ENCODE measurements at places on chromosomes 7 and 10.
A peak's percentile ranks its signal among the peaks of the same experiment; 100 is the strongest.

DNA sequence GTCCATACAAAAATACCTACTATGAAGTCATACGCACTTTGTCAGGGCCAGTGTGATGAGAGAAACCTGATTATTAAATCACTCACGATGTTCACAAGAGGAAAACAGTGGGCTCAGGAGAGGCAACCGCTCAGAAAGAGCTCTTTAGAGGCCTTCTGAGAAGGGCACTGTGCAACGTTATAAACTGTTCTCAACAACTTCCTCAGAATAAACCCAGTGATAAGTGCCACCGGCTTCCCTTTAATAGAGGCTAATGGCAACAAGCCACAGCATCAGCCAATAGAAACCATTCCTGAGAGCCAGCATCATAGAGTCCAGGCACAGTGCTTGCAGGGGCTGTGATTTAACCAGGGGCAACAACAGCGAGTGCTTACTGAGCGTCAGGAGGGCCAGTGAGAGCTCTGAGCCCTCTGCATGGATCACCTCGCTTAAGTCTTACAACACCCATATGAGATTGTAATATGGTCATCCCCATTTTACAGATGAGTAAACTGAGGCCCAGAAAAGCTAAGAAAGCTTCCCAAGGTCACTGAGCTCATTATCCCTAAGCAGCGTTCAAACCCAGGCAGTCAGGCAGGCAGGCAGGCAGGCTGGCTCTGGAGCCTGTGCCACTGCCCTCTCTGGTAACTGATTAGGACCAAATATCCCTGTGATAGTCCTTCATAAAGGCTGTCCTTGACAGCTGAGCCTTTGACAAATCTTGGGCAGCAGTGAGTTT, 30.9 kb upstream of the ATXN7L1 start:
- DNase-seq, result no peak

- DNase-seq, result no peak
Observed at GRCh38 chr7:106346678-106347217, 62.0 kb upstream of the NAMPT start.

GRCh38 chr7:114405427-114405826, 9.2 kb upstream of the FOXP2 start:
- DNase-seq, result no peak

- DNase-seq, result peak; percentile 97
Observed at GRCh38 chr7:102125127-102125596, 161.5 kb upstream of the SH2B2 start.

- DNase-seq, result peak; percentile 21
Observed at GRCh38 chr10:96238646-96239623, 32.4 kb downstream of the BLNK start.

GRCh38 chr10:7488418-7488829, 77.6 kb upstream of the SFMBT2 start:
- no peak for DNase-seq

- DNase-seq, result no peak
Observed at GRCh38 chr7:725223-726005, 1.1 kb upstream of the DNAAF5 start.

DNA sequence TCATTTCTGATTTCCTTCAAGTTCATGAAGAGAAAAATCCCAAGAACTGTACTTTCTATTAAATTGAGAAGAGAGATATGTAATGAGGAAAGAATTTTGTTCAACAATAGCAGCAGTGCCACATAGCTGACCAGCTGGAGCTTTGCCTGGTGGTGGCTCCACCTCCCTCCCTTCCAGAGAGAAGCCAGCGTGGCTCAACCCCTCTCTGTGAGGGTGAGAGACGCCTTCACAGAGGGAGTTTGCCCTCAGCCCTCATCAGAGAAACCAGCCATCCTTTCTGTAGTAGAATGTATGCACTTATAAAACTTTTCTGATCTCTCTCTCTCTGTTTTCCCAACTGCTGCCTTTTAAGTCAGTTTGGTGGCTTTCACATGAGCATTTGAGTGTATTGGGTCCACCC, 20.5 kb upstream of the COL1A2 start:
- DNase-seq, result peak; percentile 75

- no peak for DNase-seq
Observed at GRCh38 chr10:6039711-6040110, 22.5 kb downstream of the IL2RA start.

GRCh38 chr10:4541292-4541691, 284.7 kb upstream of the AKR1E2 start:
- DNase-seq, result peak; percentile 73

- no peak for DNase-seq
Observed at GRCh38 chr10:122782911-122783310, 62.7 kb downstream of the CUZD1 start.

- no peak for DNase-seq
Observed at GRCh38 chr7:46157404-46157803, 236.3 kb upstream of the IGFBP3 start.

GRCh38 chr7:147670759-147671158, 919.8 kb upstream of the C7orf33 start:
- no peak for DNase-seq

DNA sequence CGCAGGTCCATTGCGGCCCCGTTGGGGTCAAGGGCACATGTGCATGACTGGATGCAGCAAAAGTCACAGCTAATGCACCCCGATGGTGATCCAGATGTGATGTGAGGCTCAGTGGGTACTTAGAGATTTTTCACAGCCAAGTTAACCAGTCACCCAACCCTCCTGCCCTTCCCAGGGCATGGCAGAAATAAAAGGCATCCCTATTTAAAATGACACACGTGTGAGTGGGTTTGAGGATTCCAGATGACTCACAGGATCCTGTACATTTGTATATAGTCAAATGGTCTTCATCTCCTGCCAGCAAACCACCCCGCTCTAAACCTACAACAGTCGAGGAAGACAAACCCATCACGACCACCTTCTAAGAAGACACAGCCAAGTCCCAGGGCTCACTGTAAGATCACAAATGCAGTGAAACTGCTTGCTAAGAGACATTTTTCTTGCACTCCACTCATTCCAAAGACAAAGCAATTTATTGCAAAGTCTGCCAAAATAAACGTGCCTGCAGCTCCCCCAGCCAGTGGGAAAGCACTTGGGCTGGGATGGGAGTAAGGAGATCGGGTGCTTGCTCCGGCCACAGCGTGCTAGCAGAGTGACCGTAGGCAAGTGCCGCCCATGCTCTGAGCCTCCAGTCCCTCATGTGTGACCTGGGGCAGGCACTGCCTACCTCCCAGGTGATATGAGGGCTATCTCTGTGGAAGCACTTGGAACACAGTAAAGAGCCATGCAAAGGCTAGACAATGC, 86.6 kb upstream of the MACROH2A2 start:
- DNase-seq, result peak; percentile 39

DNA sequence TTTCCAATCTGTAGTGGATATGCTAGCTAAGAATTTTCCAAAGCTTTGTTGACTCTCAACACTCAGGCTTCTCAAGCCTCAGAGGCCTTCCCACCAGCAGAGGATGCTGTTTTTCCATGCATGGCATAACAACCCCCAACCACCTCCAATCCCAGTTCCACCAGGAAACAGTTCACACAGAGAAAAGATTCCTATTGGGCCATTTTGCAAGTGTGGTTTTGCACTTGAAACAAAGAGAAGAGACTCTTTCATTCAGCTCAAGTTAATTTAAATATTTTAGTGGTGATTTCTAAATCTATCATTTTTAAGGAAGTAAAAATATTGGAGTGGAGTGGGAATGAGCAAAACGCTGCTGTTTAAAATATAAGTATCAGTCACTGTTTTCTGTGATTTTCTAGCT, 105.6 kb upstream of the COL1A2 start:
- DNase-seq, result peak; percentile 89

- no peak for DNase-seq
Observed at GRCh38 chr7:7237201-7237977, 55.0 kb downstream of the C1GALT1 start.

GRCh38 chr10:132257271-132257670, 50.5 kb downstream of the STK32C start:
- no peak for DNase-seq

DNA sequence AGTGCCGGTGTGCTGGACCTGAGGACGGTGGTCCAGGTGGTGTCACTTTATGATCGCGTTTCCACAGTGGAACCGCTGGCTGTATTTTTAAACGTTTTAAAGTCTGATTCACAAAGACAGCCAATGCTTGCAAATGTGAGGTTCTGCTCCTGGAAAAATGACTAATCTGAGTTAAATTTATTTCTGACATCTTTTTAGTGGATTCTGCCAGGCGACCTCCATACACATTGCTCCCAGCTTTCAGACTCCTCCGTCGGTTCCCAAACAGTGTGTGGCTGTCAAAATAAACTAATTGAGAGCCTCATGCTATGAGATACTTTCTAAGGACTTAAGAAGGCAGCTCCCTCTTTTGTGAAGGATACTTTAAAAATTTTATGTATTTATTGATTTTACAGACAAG, 12.7 kb upstream of the TTYH3 start:
- no peak for DNase-seq

GRCh38 chr10:73163096-73163495, 4.7 kb downstream of the ECD start:
- no peak for DNase-seq

DNA sequence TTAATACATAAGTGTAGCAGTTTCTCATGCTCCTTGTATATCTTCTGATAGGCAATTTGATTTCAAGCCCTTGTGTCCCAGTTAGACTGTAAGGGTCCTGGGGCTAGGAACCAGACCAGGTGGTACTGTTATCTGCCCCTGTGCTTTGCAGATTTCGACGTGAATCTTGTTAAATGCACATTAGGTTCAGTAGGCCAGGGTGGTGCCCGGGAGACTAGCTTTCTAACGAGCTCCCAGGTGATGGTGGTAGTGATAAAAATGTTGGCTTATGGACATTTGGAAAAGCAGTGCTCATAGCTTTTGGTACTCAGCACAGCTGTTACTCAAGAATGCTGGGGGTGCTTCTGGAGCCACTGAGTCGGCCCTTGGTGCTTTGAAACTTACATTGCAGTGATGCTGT, 64.2 kb downstream of the PRPF18 start:
- no peak for DNase-seq

DNA sequence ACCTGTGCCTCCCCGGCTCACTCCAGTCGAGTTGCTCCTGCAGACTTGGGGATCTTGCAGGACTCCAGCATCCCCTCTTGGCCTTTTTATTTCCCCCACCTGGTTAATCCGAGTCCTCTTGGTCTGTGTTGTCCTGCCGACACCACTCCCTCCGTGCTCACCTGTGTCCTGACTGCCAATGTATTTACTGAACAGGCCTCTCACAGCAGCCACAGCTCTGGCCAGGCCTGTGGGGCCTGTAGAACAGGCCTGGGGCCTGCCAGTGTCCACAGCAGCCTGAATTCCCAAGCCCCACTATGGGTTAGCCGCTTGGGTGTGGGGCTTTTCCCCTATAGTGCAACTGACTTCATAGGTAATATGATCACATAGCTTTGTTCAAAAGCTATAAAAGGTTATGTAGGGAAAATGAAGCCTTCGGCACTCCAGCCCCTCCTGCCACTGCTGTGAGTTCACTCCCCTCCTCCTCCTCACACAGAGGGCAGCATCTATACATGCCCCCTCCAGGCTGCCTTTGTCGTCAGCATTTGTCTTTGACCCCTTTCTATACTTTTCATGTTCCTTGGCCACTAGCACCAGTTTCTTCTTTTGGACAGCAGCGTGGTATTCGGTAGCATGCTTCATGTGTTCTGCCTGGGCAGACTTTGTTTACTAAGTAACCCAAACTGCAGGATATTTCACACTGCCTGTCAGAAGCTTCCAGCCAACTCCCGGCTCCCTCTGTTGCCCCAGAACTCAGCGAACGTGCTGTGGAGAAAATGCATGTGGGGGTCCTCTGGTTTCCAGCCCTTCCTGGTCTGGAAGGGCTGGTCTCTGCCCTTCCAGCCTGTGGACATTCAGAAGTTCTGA, 46.1 kb downstream of the ZNF467 start:
- peak; percentile 50 for DNase-seq

DNA sequence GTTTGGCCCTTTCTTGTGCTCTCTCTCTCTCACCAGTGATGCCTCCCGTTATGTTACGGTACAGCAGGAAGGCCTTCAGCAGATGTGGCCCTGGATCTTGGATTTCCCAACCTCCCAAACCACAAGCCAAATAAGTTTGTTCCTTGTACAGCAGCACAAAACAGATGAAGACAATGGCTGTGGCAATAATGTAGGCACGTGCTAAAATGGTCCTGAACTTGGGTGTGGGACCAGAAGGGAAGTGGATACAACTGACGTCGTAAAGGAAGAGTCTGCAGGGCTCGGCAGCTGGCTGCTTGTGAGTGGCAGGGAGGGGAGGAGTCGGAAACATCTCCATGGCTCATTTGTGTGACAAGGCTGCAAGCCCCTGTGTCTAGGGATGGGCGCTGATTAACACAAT, 26.8 kb downstream of the PROSER2 start:
- DNase-seq, result no peak

DNA sequence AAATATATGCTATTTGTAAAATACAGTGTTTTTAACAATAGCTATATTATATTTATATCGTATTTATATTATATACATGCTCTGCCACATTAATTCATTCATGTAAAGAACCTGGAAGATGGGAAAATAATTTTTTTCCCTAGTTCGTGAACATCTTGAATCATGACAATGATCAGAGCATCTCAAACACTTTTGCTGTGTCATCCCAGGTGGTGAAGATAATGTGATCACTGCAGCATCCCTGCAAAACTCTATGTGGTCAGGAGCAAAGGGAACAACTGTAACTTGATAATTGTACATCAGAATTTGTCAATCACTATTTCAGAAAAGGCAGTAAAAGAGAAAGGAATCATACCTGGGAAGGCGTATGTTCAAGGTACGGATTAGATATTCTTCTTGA, 39.3 kb downstream of the RAPGEF5 start:
- DNase-seq, result no peak

DNA sequence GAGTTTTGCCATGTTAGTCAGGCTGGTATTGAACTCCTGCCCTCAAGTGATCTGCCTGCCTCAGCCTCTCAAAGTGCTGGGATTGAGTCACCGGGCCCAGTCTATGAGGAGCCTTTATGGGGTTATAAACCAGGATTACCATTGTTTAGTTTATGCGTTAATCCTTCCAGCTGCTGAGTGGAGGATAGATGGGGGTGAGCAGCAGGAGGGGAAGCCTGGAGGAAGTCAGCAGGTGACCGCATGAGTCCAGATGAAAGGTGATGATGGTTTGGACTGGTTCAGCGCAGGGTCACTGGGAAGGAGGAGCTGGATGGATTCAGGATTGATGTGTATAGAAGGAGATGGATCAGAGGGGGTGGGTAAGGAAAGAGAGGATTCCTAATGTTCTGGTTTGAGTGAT, 197.1 kb downstream of the ADAM12 start:
- DNase-seq, result no peak
